Psoas muscle (tissue), 8 donors: ENCODE measurements at places on chromosomes 11 and 22.

DNA sequence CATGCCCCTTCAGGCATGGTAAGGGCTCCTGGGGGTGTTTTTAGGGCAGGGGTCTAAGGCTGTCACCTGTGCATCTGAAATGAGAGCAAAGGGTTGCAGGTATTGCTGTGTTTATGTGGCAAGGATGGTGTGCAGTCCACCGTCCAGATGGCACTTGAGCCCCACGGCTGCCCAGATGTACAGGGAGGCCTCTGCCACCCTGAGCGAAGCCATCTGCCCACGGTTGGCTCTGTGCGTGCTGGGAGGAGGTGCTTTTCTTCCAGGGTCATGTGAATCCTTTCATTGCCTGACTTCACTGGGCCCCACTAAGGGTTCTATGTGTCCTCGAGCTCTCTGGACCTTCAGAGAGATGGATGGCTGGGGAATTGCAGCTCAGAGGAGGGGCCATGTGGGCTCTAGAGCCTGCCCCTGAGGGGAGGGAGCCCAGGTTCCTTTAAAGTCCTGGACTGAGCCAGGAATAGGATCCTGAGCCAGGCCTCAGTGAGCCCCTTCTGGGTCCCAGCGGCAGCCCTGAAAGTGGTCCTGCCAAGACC, 89.9 kb downstream of the CTTN start:
- peak; percentile 15 for DNase-seq

DNA sequence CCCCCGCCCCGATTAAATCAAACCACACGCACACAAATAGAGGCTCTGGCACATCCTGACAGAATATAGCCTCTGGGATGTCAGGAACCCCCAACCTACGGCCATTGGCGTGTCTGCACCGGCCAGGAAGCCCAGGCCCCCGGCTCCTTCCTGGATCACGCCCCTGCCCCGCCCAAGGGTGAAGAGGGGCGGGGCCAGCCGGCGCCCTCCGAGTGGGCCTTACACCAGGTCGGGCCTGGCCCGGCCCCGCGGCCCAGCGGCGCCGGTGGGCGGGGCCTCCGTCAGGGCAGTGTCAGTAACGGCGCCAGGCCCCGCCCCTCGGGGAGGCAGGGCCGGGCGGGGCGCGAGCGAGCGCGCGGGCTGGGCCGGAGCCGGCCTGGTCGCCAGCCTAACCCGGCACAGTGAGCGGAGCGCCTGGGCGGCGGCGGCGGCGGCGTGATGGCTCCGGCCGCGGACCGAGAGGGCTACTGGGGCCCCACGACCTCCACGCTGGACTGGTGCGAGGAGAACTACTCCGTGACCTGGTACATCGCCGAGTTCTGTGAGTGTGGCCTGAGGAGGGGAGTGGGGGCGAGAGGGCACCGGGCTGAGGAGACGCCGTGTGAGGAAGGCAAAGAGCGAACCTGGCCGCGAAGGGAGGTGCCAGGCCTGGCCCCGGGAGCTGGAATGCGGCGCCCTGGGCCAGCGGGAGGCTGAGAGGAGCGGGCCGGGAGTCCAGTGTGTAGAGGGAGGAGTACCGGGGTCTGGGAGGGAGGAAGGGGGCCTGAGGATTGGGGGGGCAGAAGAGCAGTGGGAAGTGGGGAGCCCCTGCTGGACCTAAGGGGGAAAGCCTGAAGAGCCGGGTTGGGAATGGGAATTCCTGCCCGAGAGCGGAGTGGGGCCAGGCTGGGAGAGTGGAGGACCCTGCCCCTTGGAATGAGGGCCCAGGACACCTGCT, at the start of gene ACER3:
ACER3 (plus strand) TSS at position 380 of the 937 bp plus-strand sequence; CDS start at position 439, 59 bp downstream.
- peak; percentile 95 for DNase-seq

DNA sequence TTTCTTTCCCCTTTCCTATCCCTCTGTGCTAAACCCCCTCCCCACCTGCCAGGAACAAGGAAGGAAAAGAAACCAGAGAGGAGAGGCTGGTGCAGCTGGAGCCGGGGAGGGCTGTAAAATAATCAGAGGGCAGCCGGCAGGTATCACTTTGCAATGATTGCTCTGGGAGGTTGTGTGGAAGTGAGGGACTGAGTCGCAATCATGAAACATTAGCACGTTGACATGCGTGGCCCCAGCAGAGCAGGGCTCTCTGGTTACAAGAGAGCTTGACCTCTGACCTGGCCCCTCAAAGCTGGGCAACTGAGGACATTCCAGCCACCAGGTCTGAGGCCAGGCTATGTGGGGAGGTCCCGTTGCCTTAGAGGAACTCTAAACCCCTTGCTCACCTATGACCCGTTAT, 170.8 kb upstream of the BDNF start:
- no peak for DNase-seq

GRCh38 chr22:27278946-27279345, 522.6 kb downstream of the MN1 start:
- DNase-seq = no peak

DNA sequence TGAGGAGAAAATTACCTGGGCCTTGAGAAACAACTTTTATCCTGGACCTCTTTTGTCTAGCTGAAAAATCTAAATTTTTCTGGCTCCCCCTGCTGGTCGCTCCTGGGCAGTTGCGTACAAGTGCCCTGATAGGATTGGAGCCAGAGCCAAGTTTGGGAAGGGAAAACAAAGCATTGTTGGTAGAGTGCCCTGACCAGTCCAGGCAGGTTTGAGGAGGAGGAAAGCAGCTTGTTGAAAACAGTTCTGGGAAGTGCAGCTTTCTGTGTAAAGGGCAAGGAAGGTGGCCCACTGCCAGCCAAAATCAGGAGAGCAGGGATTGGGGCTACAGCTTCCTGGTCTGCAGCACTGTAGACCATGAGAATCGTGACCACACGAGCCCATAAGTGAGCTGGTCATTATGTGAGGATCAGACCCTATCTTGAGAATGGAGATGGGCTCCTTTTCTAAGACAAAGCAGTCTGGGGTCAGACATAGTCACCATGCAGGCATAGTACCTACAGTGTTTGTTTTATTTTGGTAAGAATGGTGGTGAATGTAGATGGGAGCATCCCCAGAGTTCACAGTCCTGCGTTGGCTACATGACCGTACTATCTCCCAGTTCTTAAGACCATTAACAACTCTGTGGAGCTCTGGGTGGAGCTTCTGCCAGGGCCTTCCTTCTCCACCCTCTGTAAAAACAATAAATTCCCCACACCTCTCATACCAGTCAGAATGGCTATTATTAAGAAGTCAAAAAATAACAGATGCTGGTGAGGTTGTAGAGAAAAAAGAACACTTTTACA, 21.3 kb upstream of the PIK3IP1 start:
- peak; percentile 61 for DNase-seq

DNA sequence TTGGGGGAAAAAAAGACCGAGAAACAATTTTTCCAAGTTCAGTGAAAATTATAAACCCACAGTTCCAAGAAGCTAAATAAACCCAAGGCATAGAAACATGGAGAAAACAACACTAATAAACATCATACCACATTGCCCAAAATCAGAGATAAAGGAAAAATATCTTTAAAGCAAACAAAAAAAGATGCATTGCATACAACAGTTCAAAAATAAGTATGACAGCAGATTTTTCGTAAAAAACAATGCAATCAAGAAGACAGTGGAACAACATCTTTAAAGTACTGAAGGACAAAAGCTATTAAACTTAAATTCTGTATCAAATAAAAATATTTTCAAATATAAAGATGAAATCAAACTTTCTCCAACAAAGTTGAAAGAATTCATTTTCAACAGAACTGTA, 921.3 kb downstream of the METTL15 start:
- no peak for DNase-seq

GRCh38 chr11:22711880-22712279, 45.5 kb downstream of the GAS2 start:
- no peak for DNase-seq

DNA sequence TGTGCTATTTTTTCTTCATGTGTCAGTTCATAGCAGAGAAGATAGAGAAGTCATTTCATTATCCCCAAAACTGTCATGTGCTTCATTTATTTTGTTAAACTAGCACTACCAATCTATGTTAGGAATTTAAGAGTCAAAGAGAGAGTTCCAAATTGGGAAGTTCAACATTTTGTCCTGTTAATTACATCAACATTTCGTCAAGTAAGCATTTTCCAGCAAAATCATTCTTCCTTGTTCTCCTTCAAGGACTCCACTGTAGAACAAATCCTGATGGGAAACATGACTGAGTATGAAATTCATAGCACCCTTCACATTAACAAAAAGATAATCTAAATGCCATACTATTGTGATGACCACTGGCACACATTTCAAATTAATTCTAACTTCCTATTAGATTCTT, 59.1 kb downstream of the PACSIN2 start:
- DNase-seq = no peak
